ENCODE measurements at places on chromosomes 7 and 10.

GRCh38 chr7:137943132-137943551 is 58.7 kb downstream of the CREB3L2 start:
- no peak for DNase-seq

DNA sequence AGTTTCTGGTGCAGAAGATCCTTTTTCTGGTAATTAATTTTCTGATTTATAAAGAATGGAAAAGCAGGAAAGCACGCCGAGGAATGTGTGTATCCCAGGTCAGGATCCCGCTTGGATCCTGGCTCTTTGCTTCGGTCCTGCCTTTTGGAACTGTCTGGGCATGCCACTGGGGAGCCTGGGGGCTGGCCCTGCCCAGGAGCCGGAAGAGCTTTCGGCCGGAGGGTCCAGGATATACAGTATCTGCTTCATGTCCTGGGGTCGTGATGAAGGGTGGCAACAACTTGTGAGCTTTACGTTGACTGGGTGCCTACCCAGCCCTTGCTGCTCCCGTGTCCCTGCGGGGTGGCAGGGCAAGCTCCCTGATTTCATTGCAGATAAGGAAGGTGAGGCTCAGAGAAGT is 2.4 kb downstream of the SH2D4B start:
- DNase-seq = no peak

DNA sequence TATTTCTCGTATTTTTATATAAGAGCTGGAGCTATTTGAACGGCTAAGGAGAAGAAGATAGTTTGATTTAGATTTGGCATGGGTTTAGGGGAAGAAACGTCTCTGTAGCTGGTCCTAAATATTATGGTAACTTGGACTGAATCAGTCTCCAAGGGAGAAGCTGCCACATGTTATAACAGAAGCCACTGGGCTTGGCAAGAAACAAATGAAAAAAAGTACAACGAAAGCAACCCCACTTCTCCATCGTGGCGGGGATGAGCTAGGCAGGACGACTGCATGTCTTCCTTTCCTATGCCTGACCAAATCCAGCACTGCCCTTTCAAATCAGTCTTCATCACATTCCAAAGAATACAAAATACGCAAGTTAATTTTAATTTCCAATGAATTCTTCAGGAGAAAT is 196.7 kb upstream of the KLF14 start:
- DNase-seq = no peak

- no peak for DNase-seq
These were observed 43.8 kb downstream of the LRRC18 start for GRCh38 chr10:48895803-48896195.

DNA sequence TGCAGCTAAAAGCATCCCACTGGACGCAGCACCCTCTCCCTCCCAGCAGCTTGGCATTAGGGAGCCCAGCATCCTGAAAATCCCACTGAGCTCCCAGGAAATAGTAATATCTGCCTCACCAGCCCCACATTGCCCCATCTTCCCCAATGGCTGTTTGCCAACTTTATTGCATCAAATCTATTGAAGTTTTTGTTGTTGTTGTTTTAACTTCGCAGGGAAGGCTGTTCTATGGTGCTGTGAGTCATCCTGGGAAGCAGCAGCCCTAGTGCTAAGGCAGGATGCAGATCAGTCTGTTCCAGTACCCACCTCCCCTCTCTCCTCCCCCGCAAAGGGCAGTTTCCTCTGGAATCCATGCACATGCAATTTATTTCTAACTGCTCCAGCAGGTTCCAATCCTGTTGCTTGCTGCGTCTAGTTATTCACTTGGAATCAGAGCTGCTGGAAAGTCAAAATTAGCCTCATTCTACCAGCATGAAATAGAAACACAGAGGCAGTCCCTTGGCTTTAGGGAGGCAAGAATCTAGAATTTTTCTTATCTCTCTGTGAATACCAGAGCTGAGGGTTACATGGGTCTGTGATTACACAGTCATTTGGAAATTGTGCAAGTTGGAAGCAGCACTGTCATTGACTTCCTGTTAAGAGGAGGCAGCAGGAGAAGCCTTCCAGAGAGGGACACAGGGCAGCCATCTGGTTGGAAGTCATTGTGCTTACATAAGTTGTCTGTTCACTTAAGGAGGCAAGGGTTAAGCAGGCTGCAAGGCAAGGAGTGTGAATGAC is 115.9 kb upstream of the CACUL1 start:
- DNase-seq = no peak

All from stimulated activated naive CD8-positive, alpha-beta T cell treated with anti-CD3 and anti-CD28 coated beads, Interleukin-15, amount 100 ng/mL, for 72 hours (primary cell).